ENCODE measurements at places on chromosomes 16 and 17.

DNA sequence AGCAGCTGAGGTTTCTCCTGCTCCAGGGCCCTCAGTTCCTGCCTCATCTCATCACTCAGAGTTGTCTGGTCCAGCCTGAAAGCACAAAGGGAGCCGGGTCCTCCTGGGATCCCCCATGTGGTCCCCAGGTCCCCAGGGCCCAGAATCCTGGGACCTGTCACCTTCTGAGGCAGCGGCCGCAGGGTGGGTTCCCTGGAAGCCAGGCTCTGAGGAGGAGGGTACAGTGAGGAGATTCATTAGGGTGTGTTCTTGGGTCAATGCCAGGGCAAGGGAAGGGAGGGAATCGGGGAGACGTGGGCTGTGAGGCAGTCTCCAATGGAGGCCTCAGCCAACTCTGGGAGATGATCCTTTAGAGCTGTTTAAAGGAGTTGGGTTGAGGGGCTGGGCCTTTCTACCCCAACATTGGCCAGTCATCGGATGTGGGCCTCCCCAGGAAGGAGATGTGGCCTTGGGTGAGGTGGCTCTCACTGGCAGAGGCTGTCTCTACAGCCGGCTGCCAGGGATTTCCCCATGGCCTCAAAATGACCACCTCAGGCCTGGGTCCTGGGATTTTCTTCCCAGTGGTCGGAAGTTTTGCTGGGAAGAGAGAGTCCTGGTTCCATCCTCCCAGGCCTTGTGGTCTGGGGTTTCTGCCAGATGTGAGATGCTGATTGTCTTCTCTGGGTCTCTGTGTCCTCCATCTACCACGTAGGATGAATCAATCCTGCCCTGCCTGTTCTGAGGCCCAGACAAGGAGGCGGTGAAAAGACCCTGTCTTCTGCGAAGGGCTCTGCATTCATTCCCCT is 47.3 kb downstream of the NLRP1 start:
- DNase-seq, result no peak

DNA sequence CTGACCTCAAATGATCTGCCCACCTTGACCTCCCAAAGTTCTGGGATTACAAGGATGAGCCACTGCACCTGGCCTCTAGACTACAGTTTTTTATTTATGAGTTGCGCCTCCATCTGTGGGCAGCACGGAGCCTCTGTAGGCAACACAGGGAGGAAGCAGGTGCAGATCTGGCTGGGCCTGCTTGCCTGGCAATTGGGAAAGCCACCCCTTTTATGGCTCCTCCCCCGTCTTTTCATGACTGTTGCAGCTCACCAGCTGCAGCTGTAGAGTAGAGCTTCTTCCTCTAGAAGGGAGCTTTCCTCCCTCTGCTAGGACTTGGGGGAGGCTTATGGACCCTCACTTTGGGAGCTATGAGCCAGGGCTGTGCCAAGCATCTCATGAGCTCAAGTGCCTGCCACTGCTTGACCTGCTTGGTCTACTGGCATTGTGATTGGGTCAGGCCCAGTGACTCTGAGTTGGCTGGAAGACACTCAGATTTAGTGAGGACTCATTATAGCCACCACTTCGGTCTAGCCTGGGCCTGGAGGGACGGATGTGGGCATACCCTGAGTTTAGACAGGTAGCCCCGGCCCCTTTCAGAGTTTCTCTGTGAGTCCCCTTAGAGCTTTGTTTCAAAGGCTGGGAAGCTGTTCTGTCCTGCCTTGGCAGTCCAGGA is 6.9 kb upstream of the SLC7A6 start:
- DNase-seq, result no peak

DNA sequence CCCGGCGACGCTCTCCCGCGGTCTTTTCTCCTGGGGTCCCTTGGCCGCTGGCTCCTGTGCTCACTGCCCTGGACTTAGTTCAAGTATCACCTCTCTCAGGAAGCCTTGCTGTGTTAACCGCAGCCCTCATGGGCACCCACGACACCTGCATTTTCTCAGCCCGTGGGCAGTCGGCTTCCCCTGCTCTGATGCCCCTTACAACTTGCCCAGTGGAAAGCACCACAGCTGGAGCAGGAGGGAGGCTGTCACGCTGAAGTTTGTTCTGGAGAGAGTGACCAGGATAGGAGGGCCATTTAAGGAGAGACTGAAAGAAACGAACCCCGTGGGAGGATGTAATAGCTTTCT is 395 bp downstream of the STXBP4 start:
- DNase-seq, result no peak

- DNase-seq, result no peak
These were observed 223.7 kb upstream of the AXIN2 start for GRCh38 chr17:65785109-65785508.

DNA sequence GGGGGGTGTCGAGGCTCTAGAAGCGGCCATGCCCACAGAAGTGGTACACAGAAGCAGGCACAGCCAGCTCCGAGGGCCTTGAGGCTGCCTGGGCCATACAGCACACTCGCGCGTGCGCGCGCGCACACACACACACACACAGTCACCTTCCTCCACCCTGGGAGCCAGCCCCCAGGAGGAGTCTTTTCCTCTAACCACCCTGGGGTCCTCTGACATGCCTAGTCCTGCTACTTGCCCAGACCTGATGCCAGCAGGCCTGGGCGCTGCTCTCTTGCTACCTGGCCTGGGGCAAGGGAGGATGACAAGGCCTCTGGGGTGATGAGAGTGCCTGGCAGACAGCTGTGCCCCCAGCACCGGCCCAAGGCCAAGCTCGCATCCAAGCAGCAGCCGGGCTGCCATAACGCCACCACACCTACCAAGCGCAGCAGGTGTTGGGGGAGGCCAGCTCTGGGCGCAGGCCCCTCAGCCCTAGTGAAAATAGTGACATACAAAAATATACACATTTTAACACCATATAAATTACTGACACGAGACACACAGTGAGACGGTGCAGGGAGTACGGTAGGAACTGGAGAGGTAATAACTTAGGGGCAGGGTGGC is 41.1 kb downstream of the TSC2 start:
- no peak for DNase-seq

- no peak for DNase-seq
These were observed 59.1 kb downstream of the PRMT7 start for GRCh38 chr16:68369697-68370580.

DNA sequence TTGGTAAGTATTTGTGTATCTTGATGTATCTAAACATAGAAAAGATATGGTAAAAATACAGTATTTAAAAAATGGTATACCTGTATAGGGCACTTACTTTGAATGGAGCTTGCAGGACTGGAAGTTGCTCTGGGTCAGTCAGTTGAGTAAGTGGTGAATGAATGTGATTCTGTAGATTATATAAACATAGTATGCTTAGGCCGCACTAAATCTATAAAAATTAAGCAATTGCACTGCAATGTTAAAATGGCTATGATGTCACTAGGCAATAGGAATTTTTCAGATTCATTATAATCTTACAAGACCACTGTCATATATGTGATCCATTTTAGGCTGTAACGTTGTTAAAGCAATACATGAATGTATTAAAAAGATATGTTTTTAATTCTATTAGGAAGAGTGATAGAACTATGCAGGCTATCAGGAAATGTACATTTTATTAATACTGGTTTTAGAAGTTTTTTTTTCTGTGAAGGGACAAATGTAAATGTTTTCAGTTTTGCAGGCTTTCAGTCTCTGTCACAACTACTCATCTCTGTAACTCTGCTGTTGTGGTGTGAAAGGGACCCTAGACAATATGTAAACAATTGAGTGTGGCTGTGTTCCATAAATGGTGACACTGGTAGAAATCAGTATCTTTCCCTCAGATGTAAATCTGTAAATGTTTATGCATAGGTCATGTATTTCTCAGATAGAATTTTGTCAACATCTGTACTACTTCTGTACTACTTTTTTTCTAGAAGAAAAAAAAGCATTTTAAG is 10.5 kb downstream of the CBFB start:
- no peak for DNase-seq

DNA sequence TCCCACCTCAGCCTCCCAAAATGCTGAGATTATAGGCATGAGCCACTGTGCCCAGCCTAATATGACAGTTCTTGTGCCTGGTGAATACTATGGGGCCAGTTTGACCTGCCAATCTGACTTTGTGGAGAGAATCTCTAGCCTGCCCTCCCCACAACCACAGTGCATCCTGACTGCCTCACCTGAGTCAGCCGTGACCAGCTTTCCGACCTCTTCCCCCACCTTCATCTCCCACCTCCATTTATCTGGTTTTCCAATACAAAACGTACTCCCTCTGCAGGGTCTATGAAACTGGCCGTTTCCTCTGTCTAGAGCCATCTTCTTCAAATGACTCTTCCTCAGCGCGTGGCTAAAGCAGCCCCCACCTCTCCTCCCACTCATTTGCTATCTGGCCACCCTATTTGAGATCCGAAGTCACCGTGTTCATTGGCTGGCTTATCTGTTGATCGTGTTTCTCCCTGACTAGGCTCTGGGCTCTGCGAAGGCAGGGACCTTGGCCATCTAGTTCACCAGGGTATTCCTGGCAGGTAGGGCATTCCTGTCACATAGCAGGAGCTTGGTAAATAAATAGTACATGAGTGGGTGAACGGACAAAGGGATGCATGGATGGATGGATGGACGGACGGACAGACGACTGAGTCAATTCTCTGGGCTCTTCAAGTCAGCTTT is 22.3 kb upstream of the PLLP start:
- no peak for DNase-seq

GRCh38 chr16:55489956-55490265 is 10.9 kb downstream of the MMP2 start:
- DNase-seq, result no peak

- no peak for DNase-seq
These were observed 14.1 kb downstream of the RMI2 start for GRCh38 chr16:11359370-11359769.

DNA sequence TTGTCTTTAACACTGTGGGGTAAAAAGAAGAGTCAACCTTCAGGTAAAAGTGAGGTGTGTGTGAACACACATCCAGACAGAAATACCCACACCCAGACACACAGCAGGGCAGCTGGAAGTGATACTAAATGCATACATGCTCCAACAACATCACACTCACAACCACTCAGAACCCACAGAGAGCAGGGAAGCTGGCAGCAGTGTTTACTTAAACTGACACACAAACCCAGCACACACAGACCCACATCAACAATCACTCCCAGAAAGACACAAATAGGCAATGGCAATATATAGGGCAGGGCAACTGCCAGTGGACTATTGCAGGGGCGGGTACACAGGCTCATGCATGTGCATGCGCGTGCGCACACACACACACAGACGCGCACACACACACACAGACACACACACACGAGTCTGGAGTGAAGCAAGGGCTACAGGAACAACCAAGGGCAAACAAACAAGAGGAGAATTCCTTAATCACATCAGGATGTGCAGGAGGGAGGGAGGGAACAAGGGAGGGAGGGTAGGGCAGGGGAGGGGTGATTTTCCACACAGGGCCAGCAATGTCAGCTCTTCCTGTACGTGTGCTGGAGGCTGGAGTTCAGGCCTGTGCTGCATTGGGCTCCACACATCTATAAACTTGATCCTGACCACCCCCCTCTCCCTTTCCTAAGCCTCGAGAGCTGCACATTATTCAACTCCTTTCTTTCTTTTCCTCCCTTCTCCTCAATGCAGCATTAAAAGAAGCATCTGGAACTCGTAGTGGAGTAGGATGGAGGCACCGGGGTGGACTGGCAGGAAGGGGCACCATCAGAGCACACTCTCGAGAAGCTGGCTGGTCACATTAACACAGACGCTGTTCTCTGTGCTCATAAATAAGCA is 30.1 kb downstream of the HIC1 start:
- no peak for DNase-seq

GRCh38 chr17:81960130-81960958 is 643 bp downstream of the NOTUM start:
- no peak for DNase-seq

DNA sequence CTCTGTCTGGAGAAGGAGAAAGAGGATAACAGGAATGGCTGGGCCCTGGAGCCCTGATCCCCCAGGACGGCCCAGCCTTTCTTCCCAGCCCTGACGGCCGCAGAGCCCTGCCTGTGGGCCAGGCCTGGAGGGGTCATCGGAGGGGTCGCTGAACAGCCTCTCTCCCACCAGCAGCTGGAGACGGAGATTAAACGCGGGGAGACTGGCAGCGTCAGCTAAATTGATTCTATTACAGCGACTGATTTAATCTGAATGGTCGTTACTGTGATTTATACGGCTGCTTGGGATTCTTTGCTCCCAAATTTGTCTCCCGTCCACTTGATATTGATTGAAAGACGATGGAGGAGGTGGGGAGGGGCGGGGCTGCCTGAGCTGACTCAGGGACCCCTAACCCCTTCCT is 7.1 kb upstream of the CDH15 start:
- DNase-seq, result no peak

- peak; percentile 57 for DNase-seq
These were observed 423 bp upstream of the ASGR2 start for GRCh38 chr17:7114875-7115614.

- DNase-seq, result no peak
These were observed 82.4 kb downstream of the WNT3 start for GRCh38 chr17:46736100-46736499.

DNA sequence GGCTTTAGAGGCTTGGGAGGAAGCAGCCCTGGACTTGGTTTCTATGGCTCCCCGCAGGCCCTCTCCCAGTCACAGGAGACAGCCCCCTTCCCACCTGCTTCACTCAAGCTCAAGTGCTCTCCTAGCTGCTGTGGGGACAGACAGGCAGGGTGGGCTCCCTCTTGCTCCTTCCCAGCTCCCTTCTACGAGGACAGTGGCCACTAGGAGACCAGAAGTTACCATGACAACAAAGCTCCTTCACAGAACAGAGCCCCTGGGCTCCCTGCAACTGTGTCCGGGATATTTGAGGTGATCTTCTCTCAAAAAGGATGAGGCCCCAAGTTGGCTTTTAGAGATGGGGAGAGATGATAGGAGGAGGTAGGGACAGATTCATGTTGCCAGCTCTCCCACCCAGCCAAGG is 116.3 kb downstream of the AMFR start:
- no peak for DNase-seq

GRCh38 chr17:33871720-33872540 is 383.2 kb upstream of the CCL2 start:
- no peak for DNase-seq

GRCh38 chr16:54928016-54928356 is 2.7 kb upstream of the IRX5 start:
- no peak for DNase-seq

- DNase-seq, result no peak
These were observed 1.9 kb downstream of the IGSF6 start for GRCh38 chr16:21650521-21650920.

DNA sequence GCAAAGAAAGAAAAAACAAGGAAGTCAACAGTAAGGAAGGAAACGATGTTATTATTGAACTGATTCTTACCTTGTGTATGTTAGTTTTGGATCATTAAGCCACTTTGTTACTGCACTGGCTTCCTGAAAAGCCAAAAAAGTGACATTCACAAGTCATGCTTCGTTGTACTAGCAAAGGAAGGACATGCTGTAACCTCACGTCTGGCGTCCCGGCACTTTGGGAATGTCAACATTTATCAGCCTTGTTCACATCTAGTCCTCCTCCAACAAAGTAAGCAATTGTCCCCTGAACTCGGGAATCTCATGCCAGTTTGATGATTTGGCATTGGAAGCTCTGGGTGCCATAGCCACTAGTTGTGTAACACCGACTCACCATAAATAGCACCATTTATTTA is 731 bp upstream of the MKS1 start:
- no peak for DNase-seq

GRCh38 chr16:56414366-56414765 is 11.0 kb downstream of the AMFR start:
- no peak for DNase-seq

- no peak for DNase-seq
These were observed 56.1 kb downstream of the B9D1 start for GRCh38 chr17:19306160-19307111.

GRCh38 chr17:81223762-81224130 is 981 bp upstream of the CEP131 start:
- no peak for DNase-seq

- no peak for DNase-seq
These were observed 21.8 kb upstream of the ZNHIT3 start for GRCh38 chr17:36464765-36465088.

- no peak for DNase-seq
These were observed 35.6 kb downstream of the ABR start for GRCh38 chr17:1144162-1144561.

Measured in aorta (tissue), 5 donors.